ENCODE measurements at places on chromosomes 3 and 15.

GRCh38 chr3:21551019-21551418 is 200.0 kb downstream of the ZNF385D start:
- no peak overlapping the region for H3K4me3 ChIP-seq
- no peaks in the 10 kb centered on the region for H3K36me3 ChIP-seq
- H3K27ac ChIP-seq = no peak overlapping the region
- no peaks in the 10 kb centered on the region for H3K27me3 ChIP-seq
- H3K4me1 ChIP-seq = no peaks in the 10 kb centered on the region

GRCh38 chr3:136584728-136585127 is 167.4 kb downstream of the STAG1 start:
- H3K4me1 ChIP-seq = peaks cover 1% of the 10 kb centered on the region
- H3K27ac ChIP-seq = peak overlapping the region; percentile 8
- DNase-seq = no peak

DNA sequence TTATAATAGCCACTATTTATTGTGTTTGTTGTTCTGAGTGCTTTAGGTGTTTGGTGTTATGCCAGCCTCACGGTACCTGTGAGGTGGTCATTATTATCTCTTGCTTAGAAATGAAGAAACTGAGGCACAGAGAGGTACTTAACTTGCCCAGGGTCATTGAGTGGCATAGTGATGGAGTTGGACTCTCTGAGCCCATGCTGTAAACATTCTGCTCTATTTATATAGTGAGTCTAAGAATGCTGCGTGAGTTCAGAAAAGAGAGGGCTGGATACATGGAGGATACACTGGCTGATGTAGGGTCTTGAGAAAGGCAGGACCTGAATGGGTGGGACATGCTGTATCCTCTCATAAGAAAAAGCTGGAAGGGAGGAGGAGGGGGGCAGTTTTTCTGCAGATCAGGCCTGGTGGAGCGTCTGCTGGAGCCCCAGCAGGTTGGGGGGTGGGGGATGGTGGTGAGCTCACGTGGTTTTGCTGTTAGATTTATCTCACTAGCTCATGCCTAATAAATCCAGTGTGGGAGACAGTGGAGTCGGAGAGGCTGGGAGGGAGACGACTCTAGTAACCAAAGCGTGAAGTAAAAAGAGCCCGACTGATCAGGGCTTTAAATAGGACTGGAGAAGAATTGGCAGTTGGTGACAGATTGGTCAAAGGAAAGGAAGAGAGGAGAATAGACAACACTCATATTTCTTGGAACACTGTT is 16.0 kb downstream of the MED12L start:
- H3K36me3 ChIP-seq = no peaks in the 10 kb centered on the region
- H3K4me3 ChIP-seq = no peak overlapping the region
- DNase-seq = no peak
- H3K27ac ChIP-seq = no peak overlapping the region
- H3K4me1 ChIP-seq = no peaks in the 10 kb centered on the region
- H3K27me3 ChIP-seq = peaks cover 28% of the 10 kb centered on the region

DNA sequence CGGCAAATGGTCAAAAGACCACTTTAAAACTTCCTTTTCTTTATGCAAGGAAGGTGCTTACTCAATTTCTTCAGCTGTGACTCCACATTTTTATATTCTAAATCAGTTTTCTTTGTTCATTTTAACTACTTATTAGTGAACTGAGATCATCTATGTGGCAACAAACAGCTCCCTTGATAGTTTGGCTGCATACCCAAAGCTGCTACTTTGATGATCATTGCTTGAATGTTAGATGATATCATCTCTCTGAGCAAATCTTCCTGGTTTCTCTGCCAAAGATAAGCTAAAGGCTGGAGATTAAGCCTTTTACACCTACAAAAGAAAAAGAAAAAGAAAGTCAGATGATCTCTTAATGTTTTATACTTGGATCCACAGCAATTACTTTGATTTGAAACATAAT is 95.5 kb downstream of the DPH6 start:
- H3K4me1 ChIP-seq = no peaks in the 10 kb centered on the region
- no peak overlapping the region for H3K4me3 ChIP-seq
- DNase-seq = no peak
- H3K27ac ChIP-seq = no peak overlapping the region

DNA sequence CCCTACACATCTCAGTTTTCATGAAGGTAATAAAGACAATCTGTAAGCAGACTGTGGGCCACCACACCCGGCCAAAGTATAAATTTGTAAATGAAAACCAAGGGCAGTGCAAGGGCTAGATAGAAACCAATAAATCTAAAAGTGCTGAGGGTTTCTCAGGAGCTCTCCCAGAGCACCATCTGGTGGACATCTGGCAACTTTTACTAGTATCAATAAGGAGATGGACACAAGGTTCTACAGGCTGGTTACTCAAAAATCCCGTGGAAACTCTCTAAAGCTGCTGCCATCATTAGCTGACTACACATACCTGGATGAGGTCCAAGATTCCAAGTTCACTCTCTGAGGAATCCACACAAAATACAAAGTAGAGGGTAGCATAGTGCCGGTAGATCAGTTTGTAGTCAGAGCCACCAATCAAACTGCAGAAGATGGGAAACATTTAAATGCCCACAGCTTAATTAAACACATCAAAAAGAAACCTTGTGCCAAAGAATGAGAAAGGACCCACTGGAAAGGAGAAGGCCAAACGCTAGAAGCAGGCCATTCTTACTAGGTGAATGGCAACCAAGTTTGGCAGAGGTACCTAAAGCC is 5.5 kb downstream of the AP3S2 start:
- H3K27me3 ChIP-seq = no peaks in the 10 kb centered on the region
- DNase-seq = no peak
- peaks cover 33% of the 10 kb centered on the region for H3K36me3 ChIP-seq
- peaks cover 26% of the 10 kb centered on the region for H3K4me1 ChIP-seq
- H3K27ac ChIP-seq = peak overlapping the region; percentile 55
- H3K4me3 ChIP-seq = no peak overlapping the region

GRCh38 chr3:25246913-25247312 is 181.2 kb upstream of the RARB start:
- H3K36me3 ChIP-seq = no peaks in the 10 kb centered on the region
- H3K27ac ChIP-seq = no peak overlapping the region
- H3K27me3 ChIP-seq = no peaks in the 10 kb centered on the region
- H3K4me3 ChIP-seq = no peak overlapping the region

DNA sequence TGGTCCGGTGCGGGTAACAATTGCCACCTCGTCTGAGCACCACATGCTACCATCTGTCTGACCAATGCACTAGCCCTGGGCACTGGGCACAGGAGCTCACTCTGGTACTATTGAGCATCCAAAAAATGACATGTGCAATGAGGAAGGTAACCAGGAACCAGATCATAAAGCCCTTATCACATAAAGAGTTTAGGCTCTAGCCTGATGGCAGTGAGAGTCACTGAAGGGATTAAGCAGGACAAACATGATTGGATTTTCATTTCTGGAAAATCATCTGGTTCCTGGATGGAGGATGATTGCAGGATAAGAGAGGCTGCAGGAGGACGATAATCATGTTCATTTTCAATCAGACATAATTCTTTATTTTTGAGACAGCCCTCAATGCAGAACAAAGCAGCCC is 12.4 kb downstream of the NDUFB4 start:
- H3K4me3 ChIP-seq = no peak overlapping the region
- no peaks in the 10 kb centered on the region for H3K36me3 ChIP-seq
- no peak for DNase-seq
- no peaks in the 10 kb centered on the region for H3K4me1 ChIP-seq

DNA sequence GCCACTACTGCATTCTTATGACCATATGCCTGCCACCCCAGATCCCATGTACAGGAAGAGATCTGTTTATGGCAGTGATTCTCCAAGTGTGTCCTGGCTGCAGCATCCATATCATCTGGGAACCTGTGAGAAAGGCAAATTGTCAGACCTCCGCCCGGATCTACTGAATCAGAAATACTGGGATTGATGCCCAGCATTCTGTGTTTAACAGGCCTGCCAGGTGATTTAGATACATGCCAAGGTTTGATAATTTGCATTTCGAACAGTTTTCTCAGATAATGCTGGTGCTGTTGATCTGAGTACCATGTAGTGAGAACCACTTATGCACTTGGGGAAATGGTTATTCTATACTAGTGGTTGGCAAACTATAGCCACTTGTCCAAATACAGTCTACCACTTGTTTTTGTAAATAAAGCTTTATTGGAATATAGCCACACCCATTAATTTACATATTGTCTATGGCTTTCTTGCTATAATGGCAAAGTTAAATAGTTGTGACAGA is 165.4 kb downstream of the SSR3 start:
- H3K27ac ChIP-seq = no peak overlapping the region
- no peak overlapping the region for H3K4me3 ChIP-seq
- H3K27me3 ChIP-seq = peaks cover 25% of the 10 kb centered on the region
- DNase-seq = no peak
- H3K36me3 ChIP-seq = no peaks in the 10 kb centered on the region
- no peaks in the 10 kb centered on the region for H3K4me1 ChIP-seq

DNA sequence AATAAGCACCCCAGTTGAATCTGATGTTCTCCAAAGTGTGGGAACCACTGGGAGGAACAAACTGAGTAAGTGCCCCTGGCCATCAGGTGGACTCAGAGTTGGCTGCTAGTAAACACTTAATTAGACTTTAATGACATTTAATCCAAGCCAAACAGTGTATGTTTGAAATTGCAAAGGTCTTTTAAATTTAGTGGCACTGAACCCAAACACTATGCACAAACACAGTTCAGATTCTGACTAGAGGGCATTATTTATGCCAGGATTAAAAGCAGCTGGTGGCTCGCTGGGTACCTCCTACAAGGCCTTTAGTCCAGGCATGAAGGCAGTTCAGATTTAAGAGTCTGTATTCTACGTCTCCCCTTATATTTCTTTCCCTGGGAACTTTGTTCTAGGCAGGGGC is 264.8 kb downstream of the CLSTN2 start:
- no peaks in the 10 kb centered on the region for H3K36me3 ChIP-seq
- H3K4me3 ChIP-seq = no peak overlapping the region
- no peaks in the 10 kb centered on the region for H3K4me1 ChIP-seq
- no peaks in the 10 kb centered on the region for H3K27me3 ChIP-seq
- no peak overlapping the region for H3K27ac ChIP-seq

GRCh38 chr3:124761935-124762660 is 31.8 kb downstream of the UMPS start:
- no peak for DNase-seq
- H3K4me1 ChIP-seq = peaks cover 3% of the 10 kb centered on the region
- no peak overlapping the region for H3K4me3 ChIP-seq
- no peak overlapping the region for H3K27ac ChIP-seq
- no peaks in the 10 kb centered on the region for H3K27me3 ChIP-seq
- H3K36me3 ChIP-seq = no peaks in the 10 kb centered on the region

DNA sequence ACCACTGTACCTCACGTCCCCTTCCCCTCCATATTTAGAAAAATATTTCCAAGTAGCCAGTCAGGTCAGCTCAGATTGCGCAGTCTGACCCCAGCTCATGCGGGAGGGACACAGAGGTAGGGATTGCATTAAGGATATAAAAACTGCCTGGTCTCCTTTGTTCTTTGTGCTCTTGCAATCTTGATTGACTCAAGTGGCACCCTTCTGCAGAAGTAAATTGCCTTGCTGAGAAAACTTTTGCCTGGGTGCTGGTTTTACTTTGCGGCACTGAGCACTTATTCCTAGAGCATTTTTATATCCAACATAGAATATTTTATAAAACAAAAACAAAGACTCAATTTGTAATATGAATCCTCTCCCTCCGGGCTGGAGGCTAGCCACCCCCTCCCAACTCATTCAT is 54.8 kb downstream of the BTD start:
- no peak overlapping the region for H3K4me3 ChIP-seq
- peaks cover 17% of the 10 kb centered on the region for H3K36me3 ChIP-seq
- H3K4me1 ChIP-seq = peaks cover 13% of the 10 kb centered on the region

- peaks cover 3% of the 10 kb centered on the region for H3K4me1 ChIP-seq
- H3K27ac ChIP-seq = no peak overlapping the region
- H3K36me3 ChIP-seq = no peaks in the 10 kb centered on the region
- H3K27me3 ChIP-seq = peaks cover 5% of the 10 kb centered on the region
- no peak for DNase-seq
Observed at GRCh38 chr15:67472957-67473356, 48.0 kb upstream of the C15orf61 start.

DNA sequence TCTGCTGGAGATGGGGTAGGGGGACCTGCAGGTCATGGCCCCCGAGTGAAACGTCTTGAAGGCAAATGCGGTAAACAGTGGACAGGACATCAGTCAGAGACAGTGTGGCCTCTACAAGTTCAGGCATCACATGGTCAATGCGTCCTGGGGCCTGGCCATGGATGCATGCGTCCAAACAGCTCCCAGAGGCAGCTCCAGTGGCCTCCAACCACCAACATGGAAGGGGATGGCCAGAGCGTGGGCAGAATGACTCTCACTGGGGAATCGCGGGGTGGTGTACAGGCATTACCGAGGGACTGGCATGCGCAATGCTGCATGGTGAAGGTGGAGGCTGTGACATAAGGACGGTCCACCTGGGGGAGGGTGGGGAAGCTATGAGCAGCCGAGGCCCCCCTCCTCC is 35.6 kb upstream of the IQSEC1 start:
- peaks cover 4% of the 10 kb centered on the region for H3K4me1 ChIP-seq
- DNase-seq = no peak
- no peaks in the 10 kb centered on the region for H3K36me3 ChIP-seq
- H3K27ac ChIP-seq = no peak overlapping the region

DNA sequence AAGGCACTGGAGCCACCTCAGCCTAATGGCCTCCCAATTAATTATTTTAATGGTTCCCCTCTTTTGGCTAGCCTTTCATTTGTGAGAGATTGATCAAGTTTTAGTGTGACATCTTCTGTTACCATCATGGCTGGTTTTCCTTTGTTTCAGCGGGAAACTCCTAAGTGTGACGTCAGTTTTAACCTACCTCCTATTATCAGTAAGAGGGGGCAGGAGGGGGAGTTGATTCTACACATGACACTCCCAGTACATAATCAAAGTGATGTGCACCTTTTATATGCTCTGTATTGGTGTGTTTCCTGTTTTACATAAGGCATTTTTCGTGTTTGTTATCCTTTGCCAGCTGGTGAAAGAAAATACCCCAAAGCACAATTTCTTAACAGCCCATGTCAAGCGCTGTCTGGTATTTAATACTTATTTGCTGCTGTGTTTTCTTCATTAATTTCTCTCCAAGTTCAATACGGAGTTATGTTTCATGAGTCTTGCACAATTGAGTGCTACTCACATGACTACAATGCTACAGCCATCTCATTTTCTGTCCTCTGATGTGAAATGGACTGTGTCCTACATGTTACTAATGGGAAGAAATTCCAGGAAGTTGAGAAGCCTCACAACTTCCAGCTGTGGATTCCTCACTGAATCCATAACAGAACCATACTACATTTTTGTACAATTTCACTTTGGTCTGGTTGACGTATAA is 52.2 kb upstream of the POLR2M start:
- peaks cover 16% of the 10 kb centered on the region for H3K27me3 ChIP-seq
- H3K27ac ChIP-seq = no peak overlapping the region
- peaks cover 8% of the 10 kb centered on the region for H3K4me1 ChIP-seq
- DNase-seq = no peak
- no peak overlapping the region for H3K4me3 ChIP-seq
- H3K36me3 ChIP-seq = no peaks in the 10 kb centered on the region

- no peaks in the 10 kb centered on the region for H3K27me3 ChIP-seq
- H3K4me1 ChIP-seq = no peaks in the 10 kb centered on the region
- no peak overlapping the region for H3K4me3 ChIP-seq
- H3K36me3 ChIP-seq = no peaks in the 10 kb centered on the region
- no peak for DNase-seq
Observed at GRCh38 chr3:157312376-157312745, 124.3 kb upstream of the PTX3 start.

- H3K4me1 ChIP-seq = no peaks in the 10 kb centered on the region
- DNase-seq = no peak
Observed at GRCh38 chr3:13607821-13608597, 59.1 kb downstream of the FBLN2 start.

All from T-helper 2 cell treated with Interferon-gamma antibody and Interleukin-4, amounts not matched to agents 5 μg/mL and 100 μg/mL, for 36 hours (primary cell).